Placental pericyte (primary cell): ENCODE measurements at places on chromosomes 2 and 18. TPM values are rescaled to one million over a fixed set of nuclear protein-coding genes. Genes with fewer than 3 reads are reported as not detected.

IL1RN gene
- 0.14 TPM in 1 of 2 replicates, not detected in the other for total RNA-seq

LRRTM4 gene
- not detected in 2 replicates for total RNA-seq

PNKD gene
- 25.3 and 48.1 TPM in 2 replicates for total RNA-seq

PKDCC gene
- 3.4 and 30.4 TPM in 2 replicates for total RNA-seq

MAP2 gene
- 0.44 and 0.72 TPM in 2 replicates for total RNA-seq
